SW480 (cell line): ENCODE measurements at places on chromosomes 2 and 18.

DNA sequence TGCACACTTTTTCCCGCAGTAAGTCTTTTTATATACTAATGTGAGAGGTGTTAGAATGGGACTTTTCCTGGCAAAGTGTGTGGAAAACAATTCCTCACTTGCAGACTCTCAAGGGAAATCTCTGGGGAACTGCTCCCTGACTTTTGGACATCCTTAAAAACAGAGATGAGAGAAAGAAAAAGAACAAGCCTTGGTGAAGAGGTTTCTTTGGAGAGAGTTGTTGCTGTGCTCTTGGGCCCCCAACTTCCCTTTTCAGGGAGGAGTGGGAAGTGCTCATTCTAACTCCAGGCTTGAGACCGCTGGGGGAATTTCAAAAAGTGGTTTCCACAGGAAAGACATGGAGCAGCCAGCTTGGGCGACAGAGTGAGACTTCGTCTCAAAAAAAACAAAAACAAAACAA is 142.6 kb upstream of the SPRED2 start:
- no peak for DNase-seq

- DNase-seq, result no peak
Measured at GRCh38 chr18:47585136-47585535, 333.7 kb upstream of the SKOR2 start.

DNA sequence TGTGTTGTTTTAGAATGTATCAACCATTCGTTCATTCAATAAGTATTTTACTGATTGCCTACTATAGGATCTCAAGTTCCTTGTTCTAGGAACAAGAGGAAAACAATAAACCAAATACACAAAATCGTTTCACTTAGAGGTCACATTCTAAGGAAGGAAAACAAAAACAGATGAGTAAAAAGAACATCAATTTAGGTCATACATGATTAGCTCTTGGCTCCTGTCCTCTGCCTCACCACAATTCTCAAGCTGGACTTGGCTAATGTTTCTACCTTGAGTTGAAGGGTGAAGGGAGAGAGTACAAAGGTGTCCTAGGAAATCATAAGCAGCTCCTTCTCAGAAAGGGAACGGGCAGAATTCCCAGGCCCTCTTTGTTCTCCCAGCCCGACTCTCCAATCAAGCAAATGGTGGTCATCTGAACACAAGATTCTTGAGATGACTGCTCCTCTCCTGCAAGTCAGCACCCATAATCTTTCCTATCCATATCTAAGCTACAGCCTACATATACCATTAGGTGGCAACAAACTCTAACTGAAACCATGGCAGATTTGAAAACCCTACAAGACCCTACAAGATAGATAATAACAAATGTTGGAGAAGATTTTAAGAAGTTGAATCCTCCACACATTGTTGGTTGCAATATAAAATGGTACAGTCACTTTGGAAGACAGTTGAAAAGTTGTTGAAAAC is 76.0 kb downstream of the CBLN2 start:
- DNase-seq, result no peak

DNA sequence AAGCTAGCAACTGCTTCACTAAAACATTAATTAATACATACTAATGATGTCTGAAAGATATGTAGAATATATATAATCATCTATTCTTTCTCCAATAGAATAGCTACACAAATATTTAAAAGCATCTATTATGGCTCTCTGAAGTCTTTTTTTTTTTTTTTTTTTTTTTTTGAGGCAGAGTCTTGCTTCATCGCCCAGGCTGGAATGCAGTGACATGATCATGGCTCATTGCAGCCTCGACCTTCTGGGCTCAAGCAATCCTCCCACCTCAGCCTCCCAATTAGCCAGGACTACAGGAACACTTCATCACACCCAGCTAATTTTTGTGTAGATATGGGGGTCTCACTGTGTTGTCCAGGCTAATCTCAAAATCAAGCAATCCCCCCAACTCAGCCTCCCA is 120.4 kb upstream of the KYNU start:
- DNase-seq, result no peak

GRCh38 chr2:88932686-88933085 is 241.2 kb downstream of the RPIA start:
- DNase-seq, result no peak

- no peak for DNase-seq
Measured at GRCh38 chr2:150043172-150043500, 444.3 kb downstream of the RND3 start.

- no peak for DNase-seq
Measured at GRCh38 chr2:9549420-9549819, 6.2 kb downstream of the ADAM17 start.

DNA sequence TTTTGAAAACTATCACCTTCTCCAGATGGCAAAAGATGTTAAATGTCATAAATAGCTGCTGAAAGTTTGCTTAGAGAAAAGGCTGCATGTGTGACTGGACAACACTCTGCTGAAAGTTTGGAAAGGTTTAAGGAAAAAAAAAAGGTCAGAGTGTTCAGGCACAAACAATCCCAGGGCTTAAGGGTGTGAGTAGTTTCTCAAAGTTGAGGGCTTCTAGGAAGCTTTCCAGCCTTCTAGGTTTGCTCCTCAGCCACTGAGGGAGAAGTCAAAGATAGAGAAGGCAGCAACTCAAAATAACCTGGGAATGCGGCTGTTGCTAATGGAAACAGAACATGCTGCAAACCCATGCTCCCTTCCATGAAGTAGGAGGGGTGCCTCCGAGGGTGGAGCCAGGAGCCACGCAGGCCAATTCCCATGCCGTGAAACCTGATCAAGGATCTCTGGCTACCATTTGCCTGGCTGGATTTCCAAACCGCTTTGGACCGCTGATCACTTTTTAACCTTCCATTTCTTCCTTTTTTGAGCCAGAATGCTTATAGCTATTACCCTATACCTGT is 88.0 kb downstream of the TEX51 start:
- DNase-seq, result no peak

DNA sequence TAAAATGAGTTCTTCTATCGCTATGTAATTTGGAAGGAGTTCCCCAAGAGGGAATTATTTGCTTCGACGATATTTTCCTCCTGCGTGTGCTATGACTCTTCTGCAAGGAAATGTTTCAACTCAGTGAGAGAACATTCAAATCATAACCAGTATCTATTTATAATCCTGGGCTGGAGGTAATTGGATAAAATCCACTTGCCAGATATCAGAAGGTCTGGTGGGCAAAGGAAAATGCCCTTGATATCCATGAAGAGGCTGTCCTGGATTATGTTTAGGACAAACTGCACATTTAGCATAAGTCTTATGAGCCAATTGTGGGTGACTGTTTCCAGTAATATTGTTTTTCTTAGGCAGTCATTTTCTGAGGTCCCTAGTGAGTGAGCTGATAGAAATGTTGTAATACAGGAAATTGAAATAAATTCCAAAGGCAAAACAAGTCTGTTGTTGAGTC is 17.7 kb downstream of the RPIA start:
- no peak for DNase-seq

- peak; percentile 33 for DNase-seq
Measured at GRCh38 chr2:78992451-78992806, 33.1 kb upstream of the REG3G start.

DNA sequence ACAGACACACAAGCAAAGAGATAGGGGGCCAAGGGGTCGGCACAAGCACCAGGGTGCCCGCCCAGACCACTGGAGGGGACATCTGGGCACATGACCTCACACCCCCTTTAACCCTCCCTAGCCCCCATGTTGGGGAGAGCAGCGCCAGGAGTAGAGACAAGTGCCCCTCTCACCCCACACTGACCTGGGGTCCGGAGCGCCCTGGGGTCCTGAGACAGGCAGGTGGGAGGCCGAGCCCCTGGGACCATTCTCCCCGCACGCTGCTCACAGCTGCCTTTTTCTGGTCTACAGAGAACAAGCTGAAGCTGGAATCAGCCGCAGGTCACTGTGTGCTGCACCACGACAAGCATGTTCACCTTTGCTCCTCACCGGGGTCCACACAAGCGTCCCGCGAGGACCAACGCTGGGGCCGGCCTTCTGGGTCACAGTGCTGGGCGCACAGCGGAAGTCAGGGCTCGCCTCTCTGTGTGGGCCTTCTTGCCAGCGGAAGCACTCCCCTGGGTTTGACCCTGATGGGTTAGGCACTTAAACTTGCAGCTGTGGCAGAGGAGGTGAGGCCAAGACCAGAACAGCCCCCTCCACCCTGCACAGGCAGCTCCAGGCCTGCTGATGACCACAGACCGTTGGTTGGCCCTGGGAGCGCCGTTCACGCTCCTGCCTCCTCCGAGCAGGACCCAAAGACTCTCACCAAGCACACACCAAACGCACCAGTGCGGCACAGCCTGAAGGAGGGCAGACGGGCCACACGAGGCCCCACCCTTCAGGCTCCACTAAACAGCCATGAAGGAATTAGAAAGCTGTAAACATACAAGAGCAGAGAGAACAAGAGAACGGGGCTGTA is 275.3 kb downstream of the EIPR1 start:
- no peak for DNase-seq
